ENCODE measurements at places on chromosomes 13 and 19. TPM values are rescaled to one million over a fixed set of nuclear protein-coding genes. Genes with fewer than 3 reads are reported as not detected.

- DNase-seq, result peak; percentile 25
Measured at GRCh38 chr19:19214892-19215291, 3.1 kb downstream of the NCAN start.

Gene SIGLEC10
- total RNA-seq, result not detected

Gene NAPSA
- total RNA-seq, result not detected

Gene SPACA4
- total RNA-seq, result not detected

- DNase-seq, result no peak
Measured at GRCh38 chr13:35856721-35857364, 274.3 kb downstream of the DCLK1 start.

- no peak for DNase-seq
Measured at GRCh38 chr19:21626091-21626490, 120.7 kb downstream of the ZNF429 start.

Gene CACNG8
- 3.2 TPM for total RNA-seq

Gene CEACAM3
- not detected for total RNA-seq

GRCh38 chr13:23462815-23463559, 29.5 kb upstream of the SACS start:
- DNase-seq, result peak; percentile 87

Gene CEACAM7
- total RNA-seq, result not detected

Measured in astrocyte (in vitro differentiated cells and primary cell).